Fibroblast of skin of right biceps (primary cell): ENCODE measurements at places on chromosomes 5 and 9.

DNA sequence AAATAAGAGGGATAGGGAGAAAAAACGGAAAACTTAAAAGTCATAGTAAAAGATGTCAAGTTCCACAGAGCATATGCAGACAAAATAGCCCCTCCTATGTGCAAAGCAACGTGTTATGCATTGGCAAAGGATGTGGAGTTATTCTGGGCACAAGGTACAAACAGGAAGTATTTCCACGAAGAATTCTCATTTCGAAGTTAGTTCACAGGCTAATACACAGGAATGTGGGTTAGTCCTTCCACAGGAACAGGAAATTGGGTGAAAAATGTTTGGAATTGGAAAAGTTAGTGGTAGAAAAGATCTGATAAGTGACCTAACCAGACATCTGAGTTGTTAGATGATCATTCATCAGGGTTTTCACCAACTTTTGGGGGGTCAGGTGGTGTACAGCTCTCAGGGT lies 326.6 kb downstream of the EBF1 start:
- peak; percentile 66 for DNase-seq

GRCh38 chr9:131851414-131851813 lies 111.5 kb upstream of the RAPGEF1 start:
- no peak for DNase-seq

DNA sequence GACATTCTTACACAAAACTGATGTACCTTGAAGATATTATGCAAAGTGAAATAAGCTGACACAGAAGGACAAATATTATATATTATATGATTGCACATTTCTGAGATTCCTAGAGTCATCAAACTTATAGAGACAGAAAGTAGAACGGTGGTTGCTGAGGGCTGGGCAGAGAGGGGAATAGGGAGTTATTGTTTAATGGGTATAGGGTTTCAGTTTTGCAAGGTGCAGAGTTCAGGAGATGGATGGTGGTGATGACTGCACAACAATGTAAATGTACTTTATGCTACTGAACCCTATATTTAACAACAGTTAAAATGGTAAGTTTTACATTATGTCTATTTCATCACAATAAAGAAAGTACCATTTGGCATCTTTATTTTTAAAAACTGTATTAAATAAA lies 315.8 kb upstream of the POU5F2 start:
- no peak for DNase-seq

DNA sequence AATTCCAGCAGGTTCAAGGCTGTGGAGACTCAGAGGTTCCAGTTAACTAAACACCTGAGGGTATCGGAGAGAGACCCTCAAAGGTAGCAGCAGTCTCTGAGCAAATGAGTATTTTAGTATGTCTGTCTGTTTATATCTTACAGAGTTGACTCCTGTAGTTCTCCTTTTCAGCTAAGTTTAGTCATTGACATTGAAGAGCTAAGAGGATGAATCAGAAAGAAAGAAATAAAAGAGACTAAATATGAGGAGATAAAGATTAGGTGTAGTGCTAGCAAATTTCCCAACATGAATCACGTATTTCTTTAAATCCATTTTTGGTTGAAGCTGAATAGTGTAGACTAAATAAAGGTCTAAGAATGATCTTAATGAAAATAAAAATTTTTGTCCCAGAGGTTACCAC lies 474.0 kb upstream of the RGMB start:
- DNase-seq: no peak

DNA sequence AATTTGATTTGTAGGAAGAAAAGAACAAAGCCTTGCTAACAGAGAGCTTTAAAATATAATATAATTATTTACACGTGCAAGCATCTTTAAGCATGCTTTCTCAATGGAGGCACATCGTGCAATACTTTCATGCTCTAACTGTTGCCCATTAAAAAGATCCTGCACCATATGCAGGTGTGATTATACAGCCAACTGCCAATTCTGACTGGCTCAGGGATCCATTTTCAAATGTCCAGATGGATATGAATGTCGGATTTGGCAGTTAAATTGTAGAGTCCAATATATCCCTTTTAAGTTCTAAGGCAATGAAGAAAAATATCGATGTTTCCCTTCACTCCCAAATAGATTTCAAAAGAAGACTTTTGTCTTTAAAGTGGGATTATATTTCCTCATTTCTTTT lies 416.4 kb upstream of the CD180 start:
- no peak for DNase-seq

DNA sequence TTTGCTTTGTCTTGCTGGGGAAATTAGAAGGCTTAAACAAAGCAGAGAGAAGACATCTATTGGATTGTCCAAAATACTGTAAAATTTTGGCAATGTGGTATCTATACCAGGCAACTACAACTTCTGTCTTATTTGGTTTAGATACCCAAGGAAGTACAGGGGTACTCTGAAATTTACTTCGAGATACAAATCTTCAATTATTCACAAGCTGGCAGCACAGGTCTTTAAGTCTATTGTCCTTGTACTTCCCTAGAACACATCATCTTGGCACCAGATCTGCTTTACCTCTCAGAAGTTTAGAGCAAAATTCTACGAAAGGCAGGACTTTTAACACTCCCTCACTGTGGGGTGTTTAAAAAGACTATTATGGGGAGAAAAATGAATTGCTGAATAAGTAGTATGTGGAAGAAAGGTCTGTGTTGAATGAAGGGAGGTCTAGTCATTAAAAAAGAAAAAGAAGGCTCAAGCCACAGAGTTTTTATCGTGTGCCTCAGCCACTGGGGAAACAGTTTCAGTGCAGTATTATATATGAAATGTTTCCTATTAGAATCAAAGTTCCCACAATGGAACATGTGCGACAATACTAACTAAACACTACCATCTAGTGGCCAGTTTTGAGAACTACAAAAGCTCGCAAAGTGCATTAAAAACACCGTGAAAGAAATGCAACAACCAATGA lies 93.7 kb downstream of the PDE4D start:
- DNase-seq: peak; percentile 59

DNA sequence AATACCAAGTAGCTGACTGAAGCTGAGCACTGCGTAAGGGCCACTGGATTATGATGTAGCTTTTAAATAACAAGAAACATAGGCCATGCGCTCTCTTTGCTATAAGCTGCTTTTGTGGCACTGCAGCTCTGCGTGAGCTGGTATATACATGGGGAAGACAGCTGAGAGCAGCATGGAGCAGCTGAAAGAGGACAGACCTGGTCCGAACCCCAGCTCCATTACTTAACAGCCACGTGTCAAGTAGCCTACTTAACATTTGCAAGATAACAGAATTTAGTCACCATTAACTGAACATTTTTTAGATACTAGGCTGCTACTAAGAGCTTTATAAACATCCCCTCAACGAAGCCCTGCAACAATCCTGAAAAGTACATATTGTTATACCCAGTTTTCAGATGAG lies 69.3 kb downstream of the PTPN3 start:
- DNase-seq: no peak

DNA sequence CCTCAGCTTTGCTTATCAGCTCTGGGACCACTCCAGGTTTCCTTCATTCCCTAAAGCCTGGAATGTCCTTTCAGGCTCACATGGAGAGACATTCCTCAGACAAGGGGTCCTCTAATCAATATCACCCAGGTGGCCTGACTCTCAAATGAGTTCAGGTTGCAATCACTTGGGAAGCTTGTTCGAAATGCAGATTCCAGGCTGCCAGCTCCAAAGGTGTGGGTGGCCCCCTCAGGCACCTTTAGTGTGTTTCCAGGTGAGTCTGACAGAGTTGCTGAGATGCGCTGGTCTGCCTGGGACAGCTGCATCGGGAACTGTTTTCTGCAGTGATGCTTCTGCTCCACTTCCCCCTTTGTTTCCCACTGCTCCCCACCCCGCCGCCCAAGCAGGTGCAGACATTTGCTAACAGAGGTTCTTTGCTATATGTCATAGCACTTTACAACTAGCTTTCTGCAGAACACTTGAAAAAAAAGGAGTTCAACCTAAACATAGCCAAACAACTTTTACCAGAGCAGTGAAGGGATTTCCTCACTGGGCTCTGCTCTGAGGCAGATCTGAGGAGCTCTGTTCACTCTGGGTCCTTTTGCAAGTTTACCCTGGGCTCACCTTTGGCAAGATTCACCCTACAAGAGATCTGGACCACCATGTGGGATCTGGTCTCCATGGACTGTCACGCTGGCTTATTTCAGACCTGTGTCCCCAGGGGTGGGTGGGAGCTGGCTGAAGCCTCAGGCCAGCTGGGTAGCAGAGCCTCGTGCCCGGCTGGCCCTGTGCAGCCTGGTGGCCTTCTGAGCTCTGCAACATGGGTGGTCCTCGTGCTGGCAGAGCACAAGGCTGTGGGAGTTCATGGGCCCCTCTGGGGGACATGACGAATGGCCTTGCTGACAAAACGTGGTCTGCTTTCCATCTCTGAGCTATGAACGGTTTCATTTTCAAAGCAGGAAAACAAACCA lies 539.6 kb downstream of the CCDC171 start:
- peak; percentile 72 for DNase-seq
